Left ventricle myocardium superior (tissue), 1 donor: ENCODE measurements at places on chromosomes 1 and 21. TPM values are rescaled to one million over a fixed set of nuclear protein-coding genes. Genes with fewer than 3 reads are reported as not detected.

Gene OPTC
- not detected for total RNA-seq

Gene AMY1B
- not detected for total RNA-seq

Gene SPRR2F
- total RNA-seq = not detected

Gene ACTA1
- 2,149 TPM for total RNA-seq

Gene GDAP2
- 13.7 TPM for total RNA-seq

Gene RLF
- total RNA-seq = 13.4 TPM

Gene DENND1B
- 26.1 TPM for total RNA-seq

Gene MATN1
- not detected for total RNA-seq

Gene PLXNA2
- total RNA-seq = 12.1 TPM

Gene TMEM52
- 1.7 TPM for total RNA-seq

Gene C1orf226
- 5.8 TPM for total RNA-seq

Gene PDZK1IP1
- total RNA-seq = not detected

Gene KIRREL1
- 10.0 TPM for total RNA-seq

Gene PGBD5
- 16.1 TPM for total RNA-seq

Gene SNX7
- 21.1 TPM for total RNA-seq

Gene MTF2
- 8.7 TPM for total RNA-seq

Gene GMEB1
- total RNA-seq = 6.7 TPM

Gene OLIG2
- not detected for total RNA-seq

Gene ATP6V1G3
- not detected for total RNA-seq

Gene SLC2A5
- total RNA-seq = 3.2 TPM

Gene OTUD7B
- total RNA-seq = 23.0 TPM
